ENCODE measurements at places on chromosomes 7 and 10.

- no peak for DNase-seq
Observed at GRCh38 chr10:95343573-95343972, 52.8 kb upstream of the PDLIM1 start.

DNA sequence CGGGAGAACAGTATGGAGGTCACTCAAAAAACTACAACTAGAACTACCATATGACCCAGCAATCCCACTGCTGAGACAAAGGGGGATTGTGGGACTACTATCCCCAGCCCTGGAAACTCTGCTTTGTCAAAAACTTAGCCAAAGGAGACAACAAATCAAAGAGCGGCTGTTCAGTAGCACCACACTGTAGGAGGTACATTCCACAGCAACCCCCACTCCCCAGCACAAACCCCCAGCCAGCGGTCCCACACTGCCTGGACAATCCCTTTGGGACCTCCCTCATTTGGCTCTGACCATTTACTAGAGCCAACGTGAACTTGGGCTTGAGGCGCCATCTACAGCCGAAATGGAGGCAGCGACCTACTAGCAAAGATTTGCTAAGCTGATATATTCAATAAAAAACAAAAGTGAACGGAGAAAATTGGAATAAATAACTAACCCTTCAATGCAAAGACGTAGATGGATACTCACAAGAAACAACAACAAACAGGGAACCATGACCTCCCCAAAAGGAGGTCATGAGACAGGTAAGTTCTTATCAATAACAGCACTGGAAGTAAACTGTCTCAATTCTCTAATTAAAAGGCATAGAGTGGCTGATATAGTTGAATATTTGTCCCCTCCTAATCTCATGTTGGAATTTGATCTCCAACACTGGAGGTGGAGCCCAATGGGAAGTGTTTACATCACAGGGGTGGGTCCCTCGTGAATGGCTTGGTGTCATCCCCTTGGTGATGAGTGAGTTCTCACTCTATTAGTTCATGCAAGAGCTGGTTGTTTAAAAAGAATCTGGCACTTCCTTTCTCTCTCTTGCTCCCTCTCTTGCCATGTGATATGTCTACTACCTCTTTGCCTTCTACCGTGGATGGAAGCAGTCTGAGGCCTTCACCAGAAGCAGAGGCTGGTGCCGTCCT, 119.0 kb upstream of the KCNMA1 start:
- DNase-seq = no peak

DNA sequence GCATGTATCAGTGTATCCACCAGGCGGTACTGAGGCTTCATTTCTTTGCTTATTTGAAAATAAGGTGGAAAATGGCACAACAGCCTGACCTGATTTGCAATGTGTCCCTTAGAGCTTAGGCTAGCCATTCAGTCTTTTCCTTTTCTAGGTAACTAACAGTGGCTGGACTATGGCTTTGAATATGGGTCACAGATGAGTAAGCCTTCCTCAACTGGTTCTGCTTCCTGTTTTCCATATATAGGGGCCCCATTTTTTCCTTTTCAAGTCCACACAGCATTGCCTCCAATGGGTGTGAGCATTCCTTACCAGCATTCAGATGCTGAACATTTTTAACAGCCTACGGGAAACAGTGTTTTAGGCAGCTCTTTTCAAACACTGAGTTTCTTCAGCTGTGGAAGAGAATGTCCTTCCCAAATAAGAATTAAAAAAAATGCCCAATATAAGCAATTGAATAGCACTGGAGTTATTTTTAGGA, 3.9 kb upstream of the ITGB1 start:
- no peak for DNase-seq

GRCh38 chr7:7422641-7423040, 113.0 kb downstream of the COL28A1 start:
- DNase-seq = no peak

DNA sequence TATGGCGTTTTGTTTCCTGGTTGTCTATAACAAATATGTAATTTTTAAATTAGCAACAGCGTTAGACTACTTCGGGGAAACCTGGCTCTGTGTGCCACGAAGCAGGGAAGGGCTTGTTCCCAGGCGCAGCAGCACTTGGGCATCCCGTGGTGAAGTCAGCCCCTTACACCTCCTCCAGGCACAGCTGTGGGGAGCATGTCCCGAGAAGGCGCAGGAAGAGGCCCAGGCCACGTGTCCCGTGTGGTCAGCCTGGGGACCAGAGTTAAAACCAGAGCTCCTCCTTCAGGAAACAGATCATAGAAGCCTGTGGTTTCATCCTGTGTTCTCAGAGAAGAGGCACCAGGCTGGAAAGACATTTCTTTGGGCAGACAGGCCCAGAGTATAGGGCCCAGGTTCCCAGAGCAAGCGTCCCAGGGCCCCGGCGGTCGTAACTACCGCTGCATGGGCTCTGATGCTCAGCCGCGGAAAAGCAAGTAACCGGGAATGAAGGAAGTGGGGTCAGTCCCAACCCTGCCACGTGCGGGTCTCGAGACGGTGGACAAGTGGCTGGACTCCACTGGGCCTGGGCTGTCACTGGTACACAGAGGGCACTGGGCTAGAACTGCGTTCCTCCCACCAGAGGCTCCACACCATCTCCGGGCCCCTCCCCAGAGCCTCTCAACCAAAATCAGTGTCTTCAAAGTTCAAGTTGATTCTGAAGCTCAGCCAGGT, 7.1 kb downstream of the NUDT1 start:
- DNase-seq = no peak

- DNase-seq = no peak
Observed at GRCh38 chr7:33422825-33423645, 293.7 kb downstream of the BBS9 start.

DNA sequence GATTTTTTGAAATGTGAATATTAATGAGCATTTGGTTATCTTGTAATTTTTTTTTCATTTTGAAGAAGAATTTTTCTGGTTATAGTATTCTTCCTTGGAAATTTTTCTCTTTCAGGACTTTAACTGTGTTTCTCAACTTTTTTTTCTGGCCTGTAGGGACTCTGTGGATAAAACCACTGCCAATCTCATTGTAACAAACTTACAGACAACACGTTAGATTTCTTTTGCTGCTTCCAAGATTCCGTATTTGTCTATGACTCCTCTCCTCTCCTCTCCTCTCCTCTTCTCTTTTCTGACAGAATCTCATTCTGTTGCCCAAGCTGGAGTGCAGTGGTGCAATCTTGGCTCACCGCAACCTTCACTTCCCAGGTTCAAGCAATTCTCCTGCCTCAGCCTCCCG, 19.4 kb upstream of the ZNF92 start:
- no peak for DNase-seq

- DNase-seq = no peak
Observed at GRCh38 chr7:127137146-127137545, 115.6 kb downstream of the GRM8 start.

GRCh38 chr10:22228167-22228938, 10.5 kb upstream of the EBLN1 start:
- no peak for DNase-seq

DNA sequence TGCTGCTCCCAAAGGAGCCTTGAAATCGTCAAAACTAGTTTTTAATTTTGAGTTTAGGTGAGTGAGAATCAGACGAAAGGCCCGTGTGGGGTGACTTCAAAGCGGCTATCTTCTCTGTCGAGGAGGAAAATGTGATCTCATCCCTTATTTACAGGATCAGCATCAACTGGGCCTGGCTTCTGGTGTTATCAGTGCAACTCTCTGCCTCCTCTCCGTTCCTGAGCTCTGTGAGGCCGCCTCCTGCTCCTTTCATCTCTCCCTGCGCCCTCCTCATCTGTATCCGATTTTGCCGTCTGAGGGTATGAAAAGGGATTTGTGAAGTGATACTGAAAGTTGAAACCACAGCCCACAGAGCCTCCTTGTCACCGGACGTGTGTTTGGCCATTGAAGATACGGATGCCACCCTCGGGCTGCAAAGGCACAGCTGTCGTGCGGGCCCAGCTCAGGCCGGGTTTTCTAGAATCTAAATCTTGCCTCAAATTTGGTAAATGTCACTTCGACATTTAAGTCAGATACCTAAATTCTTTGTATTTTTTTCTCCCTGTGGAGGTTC, 408.7 kb upstream of the ADARB2 start:
- no peak for DNase-seq

DNA sequence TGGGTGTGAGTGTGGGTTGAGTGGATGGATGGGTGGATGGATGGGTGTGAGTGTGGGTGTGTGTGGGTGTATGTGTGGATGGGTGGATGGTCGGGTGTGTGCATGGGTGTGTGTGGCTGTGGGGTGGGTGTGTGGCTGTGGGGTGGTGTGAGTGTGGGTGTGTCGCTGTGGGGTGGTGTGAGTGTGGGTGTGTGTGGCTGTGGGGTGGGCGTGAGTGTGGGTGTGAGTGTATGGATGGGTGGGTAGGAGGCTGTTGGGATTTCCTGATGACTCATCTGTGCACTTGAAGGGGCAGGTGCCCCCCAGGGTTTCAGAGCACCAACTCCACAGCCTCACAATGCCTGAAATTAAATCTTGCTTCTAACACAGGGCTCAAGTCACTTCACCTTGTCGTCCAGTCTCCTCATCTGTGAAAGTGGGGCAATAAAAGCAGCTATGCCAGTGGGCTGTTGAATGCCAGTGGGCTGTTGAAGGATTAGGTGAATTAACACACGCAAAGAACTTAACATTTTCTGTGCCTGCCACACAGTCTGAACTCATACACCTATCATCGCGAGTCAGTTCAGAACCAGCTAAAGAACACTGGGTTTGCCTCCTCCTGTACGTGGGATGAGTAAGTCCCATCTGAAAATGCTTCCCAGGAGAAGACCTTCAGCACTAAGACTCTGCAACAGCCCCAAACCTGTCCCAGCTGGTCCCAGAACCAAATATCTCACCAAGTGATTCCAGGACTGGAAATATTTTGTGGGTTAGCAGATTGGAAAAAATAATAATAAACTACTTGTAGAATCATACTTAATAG, 32.0 kb downstream of the SFMBT2 start:
- no peak for DNase-seq

GRCh38 chr7:29035044-29035740, 77.1 kb upstream of the TRIL start:
- no peak for DNase-seq

DNA sequence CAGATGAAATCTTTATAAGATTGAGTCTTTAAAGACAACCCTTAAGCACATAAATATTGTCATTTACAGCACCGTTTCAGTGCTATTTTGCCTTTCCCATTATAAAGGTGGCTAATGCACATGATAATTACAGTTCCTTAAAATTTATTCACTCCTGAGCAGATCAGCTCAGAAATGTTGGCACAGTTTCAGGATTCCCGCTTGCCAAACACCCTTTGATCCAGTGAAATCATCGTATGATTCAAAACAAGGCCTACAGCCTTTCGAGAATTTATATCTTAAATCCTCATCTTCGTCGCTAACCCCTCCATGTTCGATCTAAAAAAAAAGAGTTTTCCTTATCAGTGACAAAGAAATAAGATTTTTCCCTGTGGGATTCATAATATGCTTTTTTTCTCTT, 14.1 kb upstream of the SOSTDC1 start:
- DNase-seq = no peak

Measured in hippocampal formation (tissue), 2 donors.